ENCODE measurements at places on chromosomes 11 and 22.

- no peak for DNase-seq
These were observed 33.4 kb upstream of the AMOTL1 start for GRCh38 chr11:94734563-94735275.

DNA sequence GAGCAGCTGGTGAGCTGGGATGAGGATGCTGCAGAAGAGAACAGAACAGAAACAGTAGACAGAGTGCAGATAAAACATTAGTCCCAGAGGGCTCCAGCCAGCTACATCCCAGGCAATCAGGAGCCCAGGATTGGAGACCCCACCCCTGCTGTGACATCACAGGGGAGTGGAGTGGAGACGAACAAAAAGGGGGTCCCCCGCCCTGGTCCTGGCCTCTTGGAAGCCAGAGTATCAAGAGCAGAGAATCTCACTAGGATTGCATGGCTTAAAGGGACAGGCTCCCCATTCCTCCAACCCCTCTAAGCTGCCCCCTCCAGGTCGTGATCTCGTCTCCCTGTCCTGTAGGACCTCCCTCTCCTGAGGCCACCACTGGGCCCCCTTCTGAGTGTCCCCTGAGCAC is at the start of gene P2RX3:
Gene P2RX3, plus strand, starts transcription at position 211 of the 400 bp plus-strand sequence. CDS start 199 bp downstream, outside the sequence.
- no peak for DNase-seq

GRCh38 chr22:39292561-39293074 is 26.8 kb downstream of the RPL3 start:
- DNase-seq = peak; percentile 58

- DNase-seq = no peak
These were observed 217.9 kb downstream of the TMEM135 start for GRCh38 chr11:87255589-87255988.

- DNase-seq = no peak
These were observed 1156.6 kb downstream of the TBC1D22A start for GRCh38 chr22:47919001-47919441.

DNA sequence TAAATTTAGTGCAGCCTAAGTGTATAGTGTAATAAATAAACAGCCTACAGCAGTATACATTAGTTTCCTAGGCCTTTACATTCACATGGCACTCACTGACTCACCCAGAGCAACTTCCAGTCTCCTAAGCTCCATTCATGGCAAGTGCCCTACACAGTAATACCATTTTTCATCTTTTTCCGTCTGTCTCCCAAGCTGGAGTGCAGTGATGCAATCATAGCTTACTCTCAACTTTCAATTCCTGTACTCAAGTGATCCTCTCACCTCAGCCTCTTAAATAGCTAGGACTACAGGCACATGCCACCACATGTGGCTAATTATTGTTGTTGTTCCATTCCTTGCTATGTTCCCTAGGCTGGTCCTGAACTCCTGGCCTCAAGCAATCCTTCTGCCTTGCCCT is 54.4 kb downstream of the FCHSD2 start:
- DNase-seq = no peak

- no peak for DNase-seq
These were observed 27.8 kb upstream of the GGTLC2 start for GRCh38 chr22:22616636-22617035.

GRCh38 chr22:20653795-20654342 is 120.0 kb upstream of the SERPIND1 start:
- no peak for DNase-seq

DNA sequence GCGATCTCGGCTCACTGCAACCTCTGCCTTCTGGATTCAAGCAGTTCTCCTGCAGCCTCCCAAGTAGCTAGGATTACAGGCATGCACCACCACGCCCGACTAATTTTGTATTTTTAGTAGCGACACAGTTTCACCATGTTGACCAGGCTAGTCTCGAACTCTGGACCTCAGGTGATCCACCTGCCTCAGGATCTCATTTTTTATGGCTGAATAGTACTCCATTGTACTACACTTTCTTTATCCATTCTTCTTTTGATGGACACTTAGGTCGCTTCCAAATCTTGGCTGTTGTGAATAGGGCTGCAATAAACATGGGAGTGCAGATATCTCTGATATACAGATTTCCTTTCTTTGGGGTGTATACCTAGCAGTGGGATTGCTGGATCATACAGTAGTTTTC is 20.8 kb downstream of the XRCC6 start:
- no peak for DNase-seq

DNA sequence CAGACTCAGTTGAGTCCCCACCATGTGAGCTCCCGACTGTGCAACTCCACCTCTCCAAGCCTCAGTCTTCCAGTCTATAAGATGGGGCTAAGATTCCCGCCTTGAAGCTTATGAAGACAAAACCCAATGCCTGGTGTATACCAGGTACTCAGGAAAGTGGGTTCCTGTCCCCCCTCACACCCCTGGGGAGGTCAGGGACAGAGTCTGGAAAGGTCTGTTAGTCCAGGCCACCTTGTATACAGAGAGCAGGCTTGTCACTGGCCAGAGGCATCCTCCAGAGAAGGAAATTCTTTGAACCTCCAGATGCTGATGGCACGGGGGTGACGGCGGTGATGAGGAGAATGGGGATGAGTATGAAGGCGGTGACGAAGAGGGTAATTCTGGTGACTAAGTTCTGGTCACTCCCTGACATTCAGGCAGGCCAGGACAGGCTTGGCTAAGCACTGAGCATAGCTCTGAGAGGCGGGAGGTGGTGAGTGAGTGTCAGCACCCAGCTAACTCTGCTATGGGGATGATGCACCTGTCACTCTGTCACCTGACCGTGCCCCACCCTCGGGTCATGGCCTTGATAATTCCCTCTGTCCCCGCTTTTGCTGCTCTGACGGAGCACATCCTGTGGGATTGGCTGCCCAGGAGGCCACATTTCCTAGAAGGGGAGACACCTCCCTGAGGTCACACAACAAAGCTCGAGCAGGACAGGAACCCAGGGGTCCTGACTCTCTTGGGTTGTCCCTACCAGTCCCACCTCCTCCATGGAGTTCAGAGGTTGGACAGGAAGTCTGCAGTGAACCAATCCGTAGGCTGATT is 30.9 kb upstream of the CSNK1E start:
- no peak for DNase-seq

GRCh38 chr11:99841885-99842284 is 821.1 kb downstream of the CNTN5 start:
- no peak for DNase-seq

GRCh38 chr11:34331329-34331728 is 26.5 kb downstream of the ABTB2 start:
- DNase-seq = no peak

DNA sequence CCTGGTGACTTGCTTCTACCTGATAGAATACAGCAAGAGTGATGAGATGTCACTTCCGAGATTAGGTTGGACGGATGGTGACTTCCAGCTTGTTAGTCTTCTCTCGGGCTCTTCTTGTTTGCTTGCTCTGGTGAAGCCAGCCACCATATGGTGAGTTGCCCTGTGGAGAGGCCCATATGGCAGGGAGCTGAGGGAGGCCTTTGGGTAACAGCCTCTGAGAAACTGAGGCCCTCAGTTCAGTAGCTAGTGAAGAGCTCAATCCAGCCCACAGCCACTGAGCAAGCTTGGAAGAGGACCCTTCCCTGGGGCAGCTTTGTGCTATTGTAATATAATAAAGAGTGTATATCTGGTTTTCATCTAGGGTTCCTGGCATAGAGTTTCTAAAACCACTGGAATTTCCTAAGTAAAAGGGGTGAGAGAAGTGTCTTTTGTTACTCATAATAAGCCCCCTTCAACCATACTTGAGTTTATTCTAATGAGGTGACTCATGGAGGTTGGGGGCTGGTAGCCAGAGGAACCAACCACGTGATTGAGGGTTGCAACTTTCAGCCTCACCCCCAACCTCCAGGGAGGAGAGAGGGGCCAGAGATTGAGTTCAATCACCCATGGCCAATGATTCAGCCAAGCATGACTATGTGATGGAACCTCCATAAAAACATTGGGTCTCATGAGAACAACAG is 8.0 kb upstream of the TPCN2 start:
- DNase-seq = no peak

- DNase-seq = no peak
These were observed 130.6 kb downstream of the ST3GAL4 start for GRCh38 chr11:126485986-126486635.

- no peak for DNase-seq
These were observed 121.5 kb downstream of the CD44 start for GRCh38 chr11:35260342-35260985.

GRCh38 chr11:128407962-128408361 is 179.4 kb downstream of the ETS1 start:
- no peak for DNase-seq

DNA sequence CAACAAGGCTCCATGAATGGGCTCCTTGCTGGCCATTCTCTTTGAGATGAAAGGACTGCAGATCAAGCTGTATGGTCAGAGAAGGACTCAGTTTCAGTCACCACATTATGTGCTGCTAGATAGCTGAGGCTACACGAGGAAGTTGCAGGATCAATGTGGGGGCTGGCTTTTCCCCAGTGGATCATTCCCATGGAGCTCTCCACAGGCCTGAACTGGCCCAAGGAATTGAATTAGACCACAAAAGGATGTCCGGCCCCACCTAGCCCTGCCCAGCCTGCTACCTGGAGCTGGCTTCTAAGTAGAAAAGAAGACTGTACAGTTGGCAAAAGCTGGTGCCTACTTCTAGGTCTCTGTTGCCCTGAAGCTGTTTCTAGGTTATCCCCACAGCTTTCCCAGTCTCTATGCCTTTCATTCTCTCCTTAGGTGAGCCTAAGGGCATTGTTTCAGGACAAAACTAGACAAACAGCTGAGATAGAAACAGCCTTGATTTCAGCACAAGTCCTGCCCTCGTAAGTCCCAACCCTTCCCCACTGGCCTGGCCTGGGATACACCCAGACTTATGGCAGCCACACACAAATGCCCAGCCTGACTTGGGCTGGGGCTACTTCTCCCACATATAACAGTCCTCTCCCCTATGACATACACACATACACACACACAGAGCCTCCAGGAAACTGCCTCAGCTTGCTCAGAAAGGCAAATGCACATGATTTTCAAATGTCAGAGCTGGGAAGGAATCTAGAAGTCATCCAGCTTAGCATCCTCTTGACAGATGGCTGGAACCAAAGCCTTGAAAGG is 129.1 kb upstream of the NCAM1 start:
- no peak for DNase-seq

- no peak for DNase-seq
These were observed 2.9 kb downstream of the SC5D start for GRCh38 chr11:121295246-121296029.

DNA sequence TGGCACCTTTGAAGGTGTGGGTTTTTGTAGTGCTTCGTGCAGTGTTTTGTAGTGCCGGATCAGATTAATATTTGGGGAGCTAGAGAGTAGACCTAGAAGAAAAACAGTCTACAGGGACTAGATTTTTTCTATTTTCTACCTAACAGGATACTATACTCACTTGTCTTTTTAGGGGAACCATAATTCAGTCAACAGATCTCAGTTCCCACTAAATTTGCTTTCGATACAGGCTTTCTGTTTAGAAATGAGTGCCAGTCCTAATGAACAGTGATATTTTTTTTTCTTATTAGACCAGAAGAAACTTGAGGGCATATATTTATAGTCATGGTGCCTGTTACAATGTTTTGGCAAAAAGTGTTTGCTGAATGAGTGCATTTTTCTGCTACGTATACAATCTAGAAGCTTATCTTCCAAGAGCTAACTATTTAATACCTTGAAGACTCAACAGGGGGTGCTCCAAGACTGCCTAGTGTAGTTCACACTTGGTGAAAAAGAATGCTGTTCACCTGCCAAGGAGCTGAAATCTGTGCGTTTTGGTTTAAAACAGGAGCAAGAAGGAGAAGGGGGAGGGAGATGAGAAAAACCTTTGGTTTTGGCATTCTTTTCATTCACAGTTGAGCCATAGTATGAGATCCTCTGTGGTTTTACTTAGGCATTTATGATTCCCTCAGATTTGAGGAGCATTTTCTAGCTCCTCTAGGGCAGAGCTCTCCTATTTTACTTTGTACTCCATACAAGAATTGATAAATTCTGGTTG is 44.9 kb upstream of the VSTM5 start:
- DNase-seq = peak; percentile 25

- no peak for DNase-seq
These were observed 1.1 kb upstream of the LRRC75B start for GRCh38 chr22:24593836-24594568.

- peak; percentile 23 for DNase-seq
These were observed 162.1 kb downstream of the MN1 start for GRCh38 chr22:27639248-27640086.

DNA sequence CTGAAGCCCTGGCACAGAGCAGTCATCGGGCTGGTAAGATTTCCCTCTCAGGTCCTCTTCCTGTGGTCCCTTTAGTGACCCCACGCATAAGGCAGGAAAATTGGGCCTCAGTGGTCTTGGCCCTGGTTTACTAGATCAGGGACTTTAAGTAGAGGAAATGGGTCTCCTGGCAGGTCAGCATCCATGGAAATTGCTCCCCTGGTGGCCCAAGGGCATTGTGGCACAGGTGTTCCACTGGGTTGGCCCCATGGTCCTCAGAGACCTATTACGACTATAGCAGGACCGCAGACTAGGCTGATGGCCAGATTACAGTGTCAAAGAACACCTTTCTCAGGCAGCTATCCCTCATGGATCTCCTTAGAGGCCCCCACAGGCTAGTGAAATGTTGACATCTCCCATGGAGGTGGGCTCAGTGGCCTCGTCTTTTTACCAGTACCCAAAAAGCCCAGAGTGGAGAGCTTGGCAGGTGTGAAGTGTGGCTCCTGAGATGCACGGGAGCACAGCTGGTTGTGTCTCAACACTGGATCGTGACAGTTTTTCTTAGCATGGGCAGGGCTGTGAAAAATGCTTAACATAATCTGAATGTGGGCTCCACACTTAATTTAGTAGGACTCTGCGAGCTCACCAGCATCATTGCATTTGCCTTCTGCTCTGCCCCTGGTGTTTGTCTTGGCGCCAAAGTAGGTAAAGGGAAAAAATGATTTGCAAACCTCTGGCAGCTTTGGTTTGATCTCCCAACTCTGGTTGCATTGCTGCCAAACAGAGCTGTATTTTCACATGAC is 74.2 kb downstream of the ZBTB16 start:
- DNase-seq = no peak

DNA sequence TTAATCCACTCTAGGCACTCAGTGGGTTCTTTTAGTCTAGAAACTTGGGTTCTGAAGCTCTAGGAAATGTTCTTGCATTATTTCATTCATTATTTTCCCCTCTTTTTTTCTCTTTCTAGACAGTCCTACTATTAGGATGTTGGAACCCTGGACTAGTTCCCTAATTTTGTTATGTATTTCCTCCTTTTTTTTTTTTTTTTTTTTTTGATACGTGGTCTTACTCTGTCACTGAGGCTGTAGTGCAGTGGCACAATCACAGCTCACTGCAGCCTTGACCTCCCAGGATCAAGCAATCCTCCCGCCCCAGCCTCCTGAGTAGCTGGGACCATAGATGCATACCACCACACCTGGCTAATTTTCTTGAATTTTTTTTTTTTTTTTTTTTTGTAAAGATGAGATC is 9.4 kb downstream of the UPB1 start:
- DNase-seq = no peak

DNA sequence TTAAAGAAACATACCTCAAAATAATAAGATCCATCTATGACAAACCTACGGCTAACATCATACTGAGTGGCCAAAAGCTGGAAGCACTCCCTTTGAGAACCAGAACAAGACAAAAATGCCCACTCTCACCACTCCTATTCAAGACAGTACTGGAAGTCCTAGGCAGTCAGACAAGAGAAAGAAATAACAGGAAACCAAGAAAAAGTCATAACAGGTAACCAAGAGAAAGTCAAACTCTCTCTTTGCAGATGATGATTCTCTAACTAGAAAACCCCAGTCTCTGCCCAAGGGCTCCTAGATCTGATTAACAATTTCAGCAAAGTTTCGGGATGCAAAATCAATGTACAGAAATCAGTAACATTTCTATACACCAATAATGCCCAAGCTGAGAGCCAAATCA is 35.6 kb downstream of the TMEM123 start:
- DNase-seq = no peak

Measured in right renal cortex interstitium (tissue), 3 donors.